ENCODE measurements at places on chromosomes 6 and 20. TPM values are rescaled to one million over a fixed set of nuclear protein-coding genes. Genes with fewer than 3 reads are reported as not detected.

Gene ANKRD6
- total RNA-seq, result 31.9 TPM

Gene FILIP1
- total RNA-seq, result 0.69 TPM

DNA sequence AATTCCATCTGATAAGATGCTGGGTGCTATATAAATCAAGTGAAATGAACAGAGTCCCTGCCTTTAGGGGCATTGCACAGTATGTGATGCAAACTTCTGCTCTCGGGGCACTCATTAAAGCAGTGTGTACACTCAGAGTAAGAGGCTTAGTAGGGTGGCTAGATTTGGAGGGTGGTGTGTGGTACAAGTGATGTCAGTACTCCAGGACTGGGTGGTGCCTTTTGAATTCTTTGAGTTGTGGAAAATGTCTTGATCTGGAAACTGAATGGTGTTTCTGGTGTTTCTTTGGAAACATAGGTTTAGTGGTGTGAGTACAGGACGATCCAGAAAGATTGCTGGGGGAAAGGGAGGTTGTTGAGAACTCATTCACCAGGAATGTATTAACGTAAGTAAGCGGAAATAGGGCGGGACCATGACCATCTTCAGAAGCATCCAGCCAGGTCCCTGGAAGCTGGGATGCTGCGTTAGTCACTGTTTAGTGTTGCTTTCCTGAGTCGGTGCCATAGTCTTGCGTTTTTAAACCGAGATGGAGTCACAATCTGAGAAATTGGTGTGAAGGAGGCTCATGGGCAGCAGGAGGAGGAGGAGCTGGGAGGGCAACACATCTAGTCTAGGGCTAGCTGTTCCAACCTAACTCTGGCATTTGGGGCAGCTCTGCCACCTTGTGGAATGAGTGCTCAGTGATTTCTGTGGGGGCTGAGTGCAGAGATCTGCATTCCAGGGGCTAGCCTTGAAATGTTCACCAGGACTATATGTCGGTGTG, 70.3 kb downstream of the SCAND1 start:
- DNase-seq, result peak; percentile 78

DNA sequence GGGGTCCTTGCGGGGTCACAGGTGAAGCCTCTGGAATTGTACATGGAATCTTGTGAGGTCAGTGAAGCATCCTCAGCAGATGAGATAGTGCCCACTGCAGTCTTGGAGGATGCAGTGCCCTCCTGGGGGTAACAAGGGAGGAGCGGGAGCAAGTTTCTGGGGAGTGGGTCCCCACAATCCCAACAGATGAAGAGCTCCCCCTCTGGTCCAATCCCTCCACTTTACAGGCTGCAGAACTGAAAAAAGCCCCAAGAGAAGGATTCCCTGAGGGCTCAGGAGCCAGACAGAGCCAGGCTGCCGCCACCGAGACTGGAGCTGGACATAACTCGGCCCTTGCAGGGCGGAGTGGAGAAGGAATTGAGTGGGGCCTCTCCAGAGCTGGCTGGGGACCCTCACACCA, 52.4 kb downstream of the TTI1 start:
- DNase-seq, result no peak

DNA sequence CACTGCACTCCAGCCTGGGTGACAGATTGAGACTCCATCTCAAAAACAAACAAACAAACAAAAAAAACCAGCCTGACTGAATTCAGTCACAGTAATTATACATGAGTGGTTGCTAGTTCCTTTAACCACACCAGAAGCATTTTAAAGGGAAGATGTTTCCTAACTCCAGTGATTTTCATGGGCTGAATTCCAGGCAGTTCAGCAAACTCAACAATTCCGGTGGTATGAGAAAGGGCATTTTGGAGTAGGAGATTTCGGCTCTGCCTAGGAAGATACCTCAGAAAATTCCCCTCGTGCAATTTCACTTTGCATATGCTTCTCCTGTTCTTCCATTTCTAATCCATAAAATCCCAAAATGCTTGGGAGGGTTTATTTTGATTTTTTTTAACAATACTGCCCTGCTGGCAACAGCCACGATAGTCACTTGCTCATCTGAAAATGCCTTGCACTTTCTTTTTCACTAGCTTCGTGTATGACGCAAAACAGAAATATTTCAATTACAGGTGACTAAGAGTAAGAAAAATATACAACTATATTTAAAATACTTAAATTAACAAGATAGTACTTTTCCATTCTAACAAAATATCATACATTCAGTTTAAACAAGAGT, 48.3 kb upstream of the IPCEF1 start:
- DNase-seq, result no peak

GRCh38 chr6:158626360-158627167, 18.0 kb downstream of the DYNLT1 start:
- DNase-seq, result no peak

Measured in glutamatergic neuron (in vitro differentiated cells).